ENCODE measurements at places on chromosomes 3 and 15.
A peak's percentile ranks its signal among the peaks of the same experiment; 100 is the strongest.

- DNase-seq, result no peak
Observed at GRCh38 chr15:97838606-97839210, 121.8 kb upstream of the ARRDC4 start.

- DNase-seq, result no peak
Observed at GRCh38 chr3:196260784-196261183, 26.7 kb downstream of the PCYT1A start.

GRCh38 chr15:84821501-84822021 lies 4.4 kb downstream of the ALPK3 start:
- no peak for DNase-seq

DNA sequence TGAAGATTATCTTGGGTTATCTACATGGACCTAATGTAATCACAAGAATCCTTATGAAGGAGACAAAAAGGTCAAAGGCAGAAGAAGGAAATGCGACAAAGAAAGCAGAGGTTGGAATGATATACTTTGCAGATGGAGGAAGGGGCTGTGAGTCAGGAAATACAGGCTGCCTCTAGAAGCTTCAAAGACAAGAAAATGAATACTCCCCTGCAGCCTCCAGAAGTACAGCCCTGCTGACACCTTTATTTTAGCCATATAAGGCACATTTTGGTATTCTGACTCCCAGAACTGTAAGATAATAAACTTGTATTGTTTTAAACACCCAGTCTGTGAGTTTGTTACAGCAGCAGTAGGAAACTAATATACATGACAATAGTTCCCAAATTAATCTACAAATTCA lies 58.6 kb downstream of the SIDT1 start:
- DNase-seq, result no peak

DNA sequence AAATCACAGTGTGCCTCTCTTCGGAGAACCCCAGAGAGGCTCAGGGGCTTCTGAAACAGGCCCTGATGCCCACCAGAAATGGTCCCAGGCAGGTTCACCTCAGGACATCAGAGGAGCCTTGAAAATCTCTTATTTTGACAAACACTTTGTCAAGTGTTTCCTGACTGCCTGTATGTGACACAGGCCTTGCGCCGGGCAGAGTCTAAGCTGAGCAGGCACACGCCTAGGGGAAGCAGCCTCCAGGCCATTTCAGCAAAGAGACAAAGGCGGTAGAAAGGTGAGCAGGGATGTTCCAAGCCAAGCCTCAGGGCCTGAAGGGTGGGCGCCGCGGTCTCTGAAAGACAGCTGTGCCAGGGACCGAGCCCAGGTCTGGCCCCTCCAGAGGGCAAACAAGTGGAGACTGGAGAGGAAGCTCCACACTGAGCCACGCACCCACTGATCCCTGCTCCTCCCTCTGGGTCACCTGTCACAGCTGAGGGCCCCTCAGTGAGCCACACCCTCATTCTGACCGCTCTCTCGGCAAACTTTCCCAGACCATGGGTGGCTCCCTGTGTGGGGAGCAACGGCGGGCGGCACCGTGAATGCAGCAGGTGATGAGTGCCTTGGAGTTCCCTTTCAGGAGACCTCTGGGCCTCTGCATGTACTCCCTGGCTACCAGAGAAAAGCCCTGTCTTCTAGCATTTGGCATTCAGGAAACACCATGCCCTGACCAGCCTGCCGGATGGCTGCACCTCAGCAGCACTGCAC lies 136.1 kb downstream of the ADAMTS17 start:
- no peak for DNase-seq

DNA sequence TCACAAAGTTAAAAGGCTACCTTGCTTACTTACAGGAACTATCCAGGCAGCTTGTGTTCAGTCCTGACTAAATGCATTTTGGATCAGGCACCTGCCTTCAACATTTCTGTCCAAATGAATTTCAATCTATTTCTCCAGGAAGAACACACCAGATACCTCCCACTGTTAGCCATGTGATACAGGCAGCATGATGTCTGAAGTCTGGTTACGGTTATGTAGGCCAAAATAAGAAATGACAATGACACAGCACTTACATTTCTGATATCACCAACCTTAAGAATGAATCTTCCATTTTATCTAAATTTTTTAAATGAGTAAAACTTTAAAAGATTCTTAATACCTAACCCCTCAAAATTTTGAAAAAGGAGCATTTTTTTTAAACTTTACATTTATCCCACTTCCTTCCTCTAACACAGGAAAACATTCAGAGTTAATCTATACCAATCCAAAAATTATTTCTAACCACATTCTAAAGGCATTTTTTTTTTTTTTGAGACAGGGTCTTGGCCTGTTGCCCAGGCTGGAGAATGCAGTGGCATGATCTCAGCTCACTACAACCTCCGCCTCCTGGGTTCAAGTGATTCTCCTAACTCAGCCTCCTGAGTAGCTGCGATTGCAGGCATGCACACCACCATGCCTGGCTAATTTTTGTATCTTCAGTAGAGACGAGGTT lies at the start of gene MAP4:
Gene MAP4 (minus strand): TSS at position 116 of the 673 bp plus-strand sequence. CDS start 17,556 bp downstream, outside the sequence.
- DNase-seq, result peak; percentile 74

DNA sequence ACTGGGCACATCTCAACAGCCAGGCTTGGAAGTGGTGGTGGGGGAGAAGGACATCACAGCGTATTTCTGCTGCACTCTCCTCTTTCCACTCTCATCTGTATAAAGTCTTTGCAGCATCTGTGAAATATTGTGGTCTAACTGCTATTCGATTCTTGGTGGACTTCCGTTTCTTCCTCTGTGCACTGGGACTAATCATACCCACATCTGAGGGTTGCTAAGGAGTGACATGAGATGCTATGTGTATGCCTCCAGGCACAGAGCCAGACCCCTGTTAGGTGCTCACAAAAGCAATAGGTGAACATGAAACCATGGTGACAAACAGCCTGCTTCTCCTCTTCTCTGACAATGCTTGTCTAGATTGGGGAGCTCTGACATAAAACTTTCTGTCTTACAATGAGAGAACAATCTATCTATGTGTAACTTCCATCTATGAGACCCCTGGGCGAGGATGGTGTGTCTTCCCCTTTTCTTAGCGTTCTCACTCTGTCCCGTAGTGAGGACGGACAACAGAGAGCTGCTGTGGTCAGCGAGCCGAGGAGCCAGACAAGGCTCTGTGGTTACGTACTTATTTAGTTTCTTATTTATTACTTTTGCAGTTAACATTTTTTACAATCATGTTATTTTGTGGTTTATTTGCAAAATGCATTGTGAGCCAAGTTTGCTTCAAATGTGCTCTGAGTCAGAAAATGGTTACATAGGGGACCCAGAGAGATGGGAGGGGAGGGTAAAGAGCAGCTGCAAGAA lies 196.7 kb upstream of the TPRG1 start:
- DNase-seq, result peak; percentile 72
